ENCODE measurements at places on chromosomes 5 and 9.

GRCh38 chr9:69785757-69786156 is 25.9 kb upstream of the PTAR1 start:
- DNase-seq, result no peak
- H3K27ac ChIP-seq, result no peak overlapping the region
- H3K36me3 ChIP-seq, result peaks cover 2% of the 10 kb centered on the region
- no peak overlapping the region for H3K4me3 ChIP-seq

- no peaks in the 10 kb centered on the region for H3K36me3 ChIP-seq
- peaks cover 14% of the 10 kb centered on the region for H3K4me1 ChIP-seq
- DNase-seq, result no peak
- H3K27me3 ChIP-seq, result peaks cover 2% of the 10 kb centered on the region
- H3K4me3 ChIP-seq, result no peak overlapping the region
Observed at GRCh38 chr5:133259199-133259997, 207.6 kb downstream of the HSPA4 start.

DNA sequence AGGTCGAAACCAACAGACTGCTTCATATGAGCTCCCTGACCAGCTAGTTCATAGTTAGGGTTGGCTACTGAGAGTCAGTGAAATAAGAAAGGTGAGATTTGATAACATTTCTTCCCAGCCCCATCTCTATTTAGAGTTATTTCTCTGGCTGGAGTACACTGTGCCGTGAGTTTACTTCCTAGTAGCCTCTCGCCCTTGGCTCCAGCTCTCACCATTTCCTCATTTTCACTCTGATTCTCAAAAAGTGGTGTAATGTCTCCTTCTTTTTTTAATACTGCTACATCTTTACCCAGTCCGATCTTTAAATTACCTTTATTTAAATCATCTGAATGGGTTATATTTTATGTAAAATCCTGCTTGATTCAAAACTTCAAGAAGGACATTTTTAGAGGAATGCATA is 100.4 kb upstream of the FAM174A start:
- H3K27ac ChIP-seq, result no peak overlapping the region
- peaks cover 8% of the 10 kb centered on the region for H3K27me3 ChIP-seq
- no peak overlapping the region for H3K4me3 ChIP-seq
- no peak for DNase-seq
- H3K4me1 ChIP-seq, result no peaks in the 10 kb centered on the region
- no peaks in the 10 kb centered on the region for H3K36me3 ChIP-seq

- H3K36me3 ChIP-seq, result no peaks in the 10 kb centered on the region
- H3K27ac ChIP-seq, result no peak overlapping the region
- DNase-seq, result no peak
- no peak overlapping the region for H3K4me3 ChIP-seq
- H3K4me1 ChIP-seq, result no peaks in the 10 kb centered on the region
- H3K27me3 ChIP-seq, result peaks cover 12% of the 10 kb centered on the region
Observed at GRCh38 chr9:124520206-124520596, 13.0 kb upstream of the NR5A1 start.

GRCh38 chr9:121055642-121056143 is 5.6 kb upstream of the C5 start:
- H3K4me1 ChIP-seq, result peaks cover 3% of the 10 kb centered on the region
- peaks cover 8% of the 10 kb centered on the region for H3K36me3 ChIP-seq
- no peak overlapping the region for H3K27ac ChIP-seq
- no peak overlapping the region for H3K4me3 ChIP-seq
- DNase-seq, result no peak
- peaks cover 2% of the 10 kb centered on the region for H3K27me3 ChIP-seq

DNA sequence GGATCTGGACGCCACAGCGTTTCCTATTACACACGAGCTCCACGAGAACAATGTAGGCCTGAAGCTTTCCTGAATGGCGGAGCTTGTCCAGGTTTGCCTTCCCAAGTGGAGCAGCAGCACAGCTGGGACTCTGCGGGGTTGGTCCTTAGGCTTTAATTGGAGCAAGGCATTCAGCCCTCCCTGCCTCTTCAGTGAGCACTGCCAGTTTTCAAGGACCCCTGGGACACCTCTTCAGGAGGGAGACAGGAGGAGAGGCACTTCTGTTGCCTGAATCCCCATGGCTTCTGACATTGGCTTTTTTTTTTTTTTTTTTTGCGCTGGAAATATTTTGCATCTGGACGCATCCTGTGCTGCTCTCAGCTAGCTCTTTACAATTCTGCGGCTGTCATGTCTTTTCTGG is 179.4 kb downstream of the SEMA6A start:
- no peak overlapping the region for H3K27ac ChIP-seq
- H3K36me3 ChIP-seq, result no peaks in the 10 kb centered on the region
- no peak overlapping the region for H3K4me3 ChIP-seq
- no peaks in the 10 kb centered on the region for H3K27me3 ChIP-seq
- H3K4me1 ChIP-seq, result no peaks in the 10 kb centered on the region
- DNase-seq, result no peak

DNA sequence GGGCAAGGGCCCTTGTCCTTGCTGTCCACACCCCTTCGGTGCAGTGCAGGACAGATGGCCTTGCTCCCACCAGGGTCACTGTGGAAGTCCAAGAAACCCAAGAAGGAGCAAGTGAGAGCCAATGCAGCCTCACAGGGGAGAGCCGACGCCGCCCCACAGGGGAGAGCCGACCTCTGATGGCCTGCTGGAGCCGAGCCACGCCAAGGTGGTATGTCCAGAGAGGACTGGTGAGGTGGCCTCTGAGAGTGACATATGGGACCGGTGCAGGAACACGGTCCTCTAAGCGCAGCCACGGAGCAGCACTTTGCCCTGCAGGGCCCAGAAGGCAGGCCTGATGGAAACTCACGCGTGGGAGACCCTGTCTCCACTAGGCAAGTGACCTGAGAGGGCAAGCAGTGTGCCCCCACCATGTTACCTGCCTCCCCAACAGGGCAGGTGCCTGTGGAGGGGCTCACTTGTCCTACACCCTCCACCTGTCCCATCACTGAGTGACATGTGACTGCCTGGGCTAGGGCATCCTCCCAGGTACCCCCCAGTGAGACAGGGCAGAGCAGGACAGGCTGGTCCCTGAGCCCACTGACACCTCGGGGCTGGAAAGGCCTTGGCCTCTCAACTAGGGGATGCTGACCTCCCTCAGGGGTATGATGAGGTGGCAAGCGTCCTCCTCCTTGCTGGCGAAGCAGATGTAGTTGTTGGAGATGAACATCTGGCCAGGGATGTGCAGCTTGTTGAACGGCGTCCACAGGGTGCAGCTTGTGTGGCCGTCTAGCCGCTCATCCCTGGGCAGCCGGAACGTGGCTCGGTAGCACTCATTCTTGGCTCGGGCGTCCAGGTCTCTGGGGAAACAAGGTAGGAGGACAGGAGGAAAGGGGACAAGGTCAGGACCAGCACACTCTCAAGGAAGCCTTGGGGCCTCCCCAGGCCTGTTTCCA is 16.7 kb downstream of the TBC1D9B start:
- no peak for DNase-seq
- no peak overlapping the region for H3K27ac ChIP-seq
- peaks cover 28% of the 10 kb centered on the region for H3K36me3 ChIP-seq
- H3K27me3 ChIP-seq, result no peaks in the 10 kb centered on the region
- no peaks in the 10 kb centered on the region for H3K4me1 ChIP-seq
- H3K4me3 ChIP-seq, result no peak overlapping the region

GRCh38 chr5:73626814-73627313 is 868 bp downstream of the ARHGEF28 start:
- H3K27me3 ChIP-seq, result peaks cover 73% of the 10 kb centered on the region
- H3K27ac ChIP-seq, result no peak overlapping the region
- H3K36me3 ChIP-seq, result no peaks in the 10 kb centered on the region
- H3K4me1 ChIP-seq, result peaks cover 2% of the 10 kb centered on the region
